HT1080 (cell line): ENCODE measurements at places on chromosomes 12 and 14.
A peak's percentile ranks its signal among the peaks of the same experiment; 100 is the strongest.

- DNase-seq, result no peak
Measured at GRCh38 chr14:99624024-99624423, 20.0 kb upstream of the CCDC85C start.

GRCh38 chr12:127507341-127507740 is 759.6 kb upstream of the TMEM132C start:
- no peak for DNase-seq

GRCh38 chr14:100340423-100340813 is 17.3 kb downstream of the SLC25A47 start:
- no peak for DNase-seq

DNA sequence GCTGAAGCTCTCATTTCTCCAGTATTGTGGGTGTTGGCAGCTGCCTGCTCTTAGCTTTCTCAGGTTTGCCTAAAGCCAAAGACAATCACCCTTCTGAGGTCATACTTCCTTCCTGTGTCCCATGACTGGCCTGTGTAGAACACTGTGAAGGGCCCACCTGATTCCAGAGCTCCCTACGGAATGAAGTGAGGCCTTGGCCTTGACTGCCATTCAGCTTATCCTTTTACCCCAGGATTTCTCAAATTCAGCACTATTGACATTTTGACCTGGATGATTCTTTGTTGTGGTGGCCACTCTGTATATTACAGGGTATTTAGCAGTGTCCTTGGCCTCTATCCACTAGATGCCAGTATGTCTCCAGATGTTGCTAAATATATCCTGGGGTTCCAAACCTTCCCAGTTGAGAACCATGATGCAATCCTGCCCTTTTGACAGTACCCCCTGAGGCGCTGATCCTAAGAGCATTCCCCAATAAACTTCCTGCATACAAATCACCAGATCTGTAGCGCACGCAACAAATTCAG is 112.3 kb upstream of the KRR1 start:
- DNase-seq, result peak; percentile 83

- DNase-seq, result no peak
Measured at GRCh38 chr12:58044966-58045365, 103.6 kb downstream of the ATP23 start.

DNA sequence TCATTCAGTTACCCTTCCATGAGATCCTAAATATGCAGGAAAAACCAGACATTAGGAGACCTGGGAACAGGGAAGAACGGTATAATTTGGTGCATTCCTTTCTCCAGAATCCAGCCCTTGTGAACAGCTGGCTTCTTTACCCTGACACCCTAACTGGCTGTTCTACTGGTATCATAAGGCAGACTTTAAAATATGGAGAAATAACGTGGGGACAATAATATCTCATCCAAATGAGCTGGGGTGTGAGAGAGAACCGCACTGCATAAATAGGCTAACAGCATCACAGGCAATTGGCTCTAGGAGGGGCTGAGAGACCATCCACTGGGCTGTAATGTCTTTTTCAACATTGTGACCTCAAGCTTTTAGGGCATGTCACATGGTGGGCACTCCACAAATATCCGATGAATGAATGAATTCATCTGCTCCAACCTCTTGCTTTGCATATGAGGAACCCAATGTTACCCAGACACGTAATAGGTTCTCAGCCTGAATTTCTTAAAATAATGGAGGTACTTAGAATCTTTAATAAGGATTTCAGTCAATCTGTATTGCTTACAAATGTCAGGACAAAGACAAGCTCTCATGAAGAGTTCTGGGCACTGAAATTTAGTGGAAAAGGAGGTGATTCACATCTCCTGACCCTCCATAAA is 157.9 kb downstream of the SAMD4A start:
- DNase-seq, result no peak

DNA sequence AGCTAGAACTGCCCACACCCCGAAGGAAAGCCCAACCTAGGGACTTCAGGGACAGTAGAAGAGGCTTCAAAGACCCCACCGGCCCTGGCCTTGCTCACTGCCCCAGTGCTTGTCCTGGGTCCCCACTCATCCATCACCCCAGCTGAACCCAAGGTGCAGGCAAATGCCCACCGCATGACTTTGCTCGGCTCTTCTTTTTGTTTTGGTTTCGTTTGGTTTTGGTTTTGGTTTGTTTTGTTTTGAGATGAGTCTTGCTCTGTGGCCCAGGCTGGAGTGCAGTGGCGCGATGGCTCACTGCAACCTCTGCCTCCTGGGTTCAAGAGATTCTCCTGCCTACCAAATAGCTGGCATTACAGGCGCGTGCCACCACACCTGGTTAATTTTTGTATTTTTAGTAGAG is 9.0 kb downstream of the CCDC85C start:
- DNase-seq, result no peak

DNA sequence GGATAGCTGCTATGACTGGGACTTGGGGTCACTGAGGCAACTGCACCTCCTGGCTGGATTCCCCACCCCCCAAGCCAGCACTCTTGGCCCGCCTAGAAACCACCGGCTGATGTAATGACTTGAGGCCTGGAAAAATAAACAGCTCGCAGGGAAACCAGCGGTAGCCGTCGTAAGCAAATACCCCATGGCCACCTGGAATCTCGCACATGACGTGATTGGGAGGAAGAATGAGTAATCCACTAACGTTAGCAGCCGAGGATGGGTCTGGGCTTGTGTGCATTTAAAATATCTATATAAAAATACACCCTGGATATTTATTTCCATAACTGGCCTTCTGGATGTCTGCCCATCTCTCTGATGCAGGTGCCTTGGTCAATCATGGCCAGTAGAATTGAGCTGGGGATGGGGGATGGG is 120.1 kb downstream of the SMOC1 start:
- peak; percentile 98 for DNase-seq
